ENCODE measurements at places on chromosomes 12 and 14.

DNA sequence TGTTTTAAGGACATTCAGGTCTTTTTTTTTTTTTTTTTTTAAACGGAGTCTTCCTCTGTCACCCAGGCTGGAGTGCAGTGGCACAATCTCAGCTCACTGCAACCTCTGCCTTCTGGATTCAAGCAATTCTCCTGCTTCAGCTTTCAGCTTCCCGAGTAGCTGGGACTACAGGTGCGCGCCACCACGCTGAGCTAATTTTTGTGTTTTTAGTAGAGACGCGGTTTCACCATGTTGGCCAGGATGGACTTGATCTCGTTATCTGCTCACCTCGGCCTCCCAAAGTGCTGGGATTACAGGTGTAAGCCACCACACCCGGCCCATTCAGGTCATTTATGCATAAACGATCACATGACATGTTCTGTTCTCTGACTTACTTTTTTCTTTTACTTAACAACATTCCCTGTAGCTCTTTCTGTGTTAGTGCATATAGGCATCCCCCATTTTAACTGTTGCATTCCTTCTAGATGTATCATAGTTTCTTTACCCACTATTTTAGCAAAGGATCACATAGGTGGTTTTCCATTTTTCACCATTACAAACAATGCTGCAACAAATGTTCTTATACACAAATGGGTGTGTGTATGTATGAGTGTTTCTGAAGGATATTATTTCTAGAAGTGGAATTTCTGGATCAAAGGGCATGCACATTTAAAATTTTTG lies 74.2 kb downstream of the ARF6 start:
- DNase-seq = no peak

DNA sequence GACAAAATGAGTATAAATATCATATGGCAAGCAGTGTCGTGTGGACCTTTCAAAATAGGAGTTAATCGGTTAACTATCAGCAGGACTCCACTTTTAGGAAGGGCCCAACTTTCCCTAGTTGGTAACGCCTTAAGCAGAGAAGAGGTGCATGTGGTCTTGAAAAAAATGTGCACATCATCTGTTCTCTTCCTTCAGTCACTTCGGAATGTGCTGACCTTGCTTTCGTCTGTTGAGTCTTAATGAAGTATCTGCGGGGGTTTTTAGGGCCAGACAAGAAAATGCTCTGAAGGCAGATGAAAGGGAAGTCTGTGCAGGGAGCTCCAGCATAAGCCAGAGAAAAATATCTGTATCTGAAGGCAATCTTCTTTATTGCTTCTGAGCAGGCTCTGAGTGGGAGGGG lies 185.2 kb downstream of the AEBP2 start:
- no peak for DNase-seq

DNA sequence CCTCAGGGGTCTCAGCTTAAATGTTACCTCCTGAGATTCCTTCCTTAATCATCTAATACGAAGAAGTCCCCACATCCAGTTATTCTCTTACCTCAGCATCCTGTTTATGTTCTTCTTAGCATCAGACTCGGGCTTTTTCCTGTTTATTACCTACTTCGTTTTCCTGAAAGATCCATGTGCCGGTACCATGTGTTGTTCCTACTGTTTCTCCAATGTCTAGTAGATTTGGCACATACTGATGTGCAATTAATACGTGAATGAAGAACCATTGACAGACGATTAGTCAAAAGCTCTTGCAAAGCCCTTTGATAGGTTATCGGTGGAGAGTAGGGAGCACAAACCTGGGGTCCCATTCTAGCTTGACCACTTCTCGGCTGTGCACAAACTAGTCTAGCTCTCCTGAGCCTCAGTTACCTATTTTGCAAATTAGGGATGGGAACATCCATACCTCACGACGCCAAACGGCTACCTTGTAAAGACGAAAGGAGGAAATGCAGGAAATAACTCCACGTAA lies 735 bp upstream of the MAPKAPK5 start:
- DNase-seq = no peak

GRCh38 chr12:128970110-128970509 lies 116.8 kb downstream of the GLT1D1 start:
- no peak for DNase-seq

- no peak for DNase-seq
Observed at GRCh38 chr14:77275601-77276017, 4.6 kb upstream of the NGB start.

- no peak for DNase-seq
Observed at GRCh38 chr14:64632056-64632455, 72.2 kb upstream of the PLEKHG3 start.

DNA sequence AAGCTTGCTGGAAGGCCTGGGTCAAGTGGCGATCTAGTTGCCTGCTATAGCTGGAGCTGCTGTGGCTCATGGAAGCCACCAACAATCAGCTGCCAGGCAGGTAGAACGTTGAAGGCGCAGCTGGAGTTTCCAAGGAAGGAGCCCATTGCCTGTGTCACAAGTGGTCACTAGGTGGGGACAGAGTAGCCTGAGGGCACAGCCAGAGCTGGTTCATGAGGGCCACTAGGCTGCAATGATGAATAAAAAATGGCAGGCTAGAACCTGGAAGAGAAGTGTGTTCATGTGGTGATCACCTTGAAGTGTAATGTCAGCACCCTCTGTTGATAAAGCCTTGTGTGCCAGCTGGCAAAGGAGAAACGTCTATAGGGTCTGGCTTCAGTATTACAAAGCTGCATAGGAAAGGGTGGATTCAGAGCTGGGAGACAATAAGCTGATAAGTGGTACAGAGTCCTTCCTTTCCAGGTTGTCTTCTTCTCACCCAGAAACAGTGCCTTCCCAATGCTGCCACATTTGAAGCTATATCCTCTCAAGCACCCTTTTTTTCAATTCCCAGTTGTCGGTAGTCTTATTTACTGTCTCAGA lies 165.8 kb downstream of the EMP1 start:
- DNase-seq = no peak

DNA sequence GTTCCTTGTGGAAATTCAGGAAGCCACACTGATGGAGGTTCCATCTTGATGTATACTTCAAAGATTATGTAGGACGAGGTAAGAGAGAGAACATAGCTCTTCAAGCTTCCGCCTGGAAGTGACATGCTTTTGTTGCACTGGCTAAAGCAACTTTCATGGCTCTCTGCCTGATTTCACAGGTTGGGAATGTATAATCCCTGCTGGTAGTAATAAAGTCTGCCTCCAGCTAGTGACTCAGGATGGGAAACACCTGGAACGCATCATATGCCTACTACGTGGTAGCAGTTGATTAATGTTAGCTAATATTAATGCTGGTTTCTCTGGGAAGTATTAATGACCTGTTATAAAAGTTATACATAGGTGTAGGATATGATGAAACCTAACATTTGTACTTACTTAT lies 71.1 kb downstream of the PELI2 start:
- DNase-seq = peak; percentile 72

DNA sequence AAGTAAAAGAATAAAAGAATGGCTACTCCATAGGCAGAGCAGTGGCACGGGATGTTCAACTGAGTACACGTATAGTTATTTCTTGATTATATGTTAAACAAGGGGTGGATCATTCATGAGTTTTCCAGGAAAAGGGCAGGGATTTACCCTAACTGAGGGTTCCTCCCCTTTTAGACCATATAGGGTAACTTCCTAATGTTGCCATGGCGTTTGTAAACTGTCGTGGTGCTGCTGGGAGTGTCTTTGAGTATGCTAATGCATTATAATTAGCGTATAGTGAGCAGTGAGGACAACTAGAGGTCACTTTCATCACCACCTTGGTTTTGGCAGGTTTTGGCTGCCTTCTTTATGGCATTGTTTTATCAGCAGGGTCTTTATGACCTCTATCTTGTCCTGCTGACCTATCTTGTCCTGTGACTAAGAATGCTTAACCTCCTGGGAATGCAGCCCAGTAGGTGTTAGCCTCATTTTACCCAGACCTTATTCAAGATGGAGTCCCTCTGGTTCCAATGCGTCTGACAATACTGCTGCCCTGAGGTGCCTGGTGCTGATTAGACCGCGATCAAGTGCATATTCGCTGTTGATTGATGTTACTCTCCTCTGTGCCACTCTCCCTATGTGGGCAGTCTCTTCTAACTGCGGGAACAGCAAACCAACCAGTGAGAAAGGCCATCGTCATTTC lies 67.6 kb upstream of the AMN1 start:
- no peak for DNase-seq

- no peak for DNase-seq
Observed at GRCh38 chr12:39807043-39807442, 187.4 kb upstream of the ABCD2 start.

DNA sequence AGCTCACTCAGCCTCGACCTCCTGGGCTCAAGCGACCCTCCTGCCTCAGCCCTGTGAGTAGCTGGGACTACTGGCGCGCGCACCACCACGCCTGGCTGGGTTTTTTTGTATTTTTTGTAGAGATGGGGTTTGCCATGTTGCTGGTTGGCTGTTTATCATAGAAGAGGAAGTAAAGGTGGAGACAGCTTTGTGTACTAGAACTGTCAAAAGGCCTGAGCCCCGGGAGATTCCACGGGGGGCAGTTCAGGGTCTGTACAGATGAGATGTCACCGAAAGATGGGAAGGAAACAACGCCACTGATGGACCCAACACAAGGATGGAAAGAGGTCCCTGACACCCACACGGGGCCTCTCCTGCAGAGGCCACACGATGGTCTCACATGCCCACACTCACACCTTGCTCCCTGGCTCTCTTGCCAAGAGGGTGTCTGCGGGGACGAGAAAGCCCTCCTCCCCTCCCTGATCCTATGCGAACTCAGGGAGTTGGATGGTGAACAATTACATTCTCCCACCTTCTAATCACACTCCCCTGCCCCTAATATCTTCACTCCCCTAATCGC lies 66.6 kb downstream of the KDM2B start:
- DNase-seq = no peak

DNA sequence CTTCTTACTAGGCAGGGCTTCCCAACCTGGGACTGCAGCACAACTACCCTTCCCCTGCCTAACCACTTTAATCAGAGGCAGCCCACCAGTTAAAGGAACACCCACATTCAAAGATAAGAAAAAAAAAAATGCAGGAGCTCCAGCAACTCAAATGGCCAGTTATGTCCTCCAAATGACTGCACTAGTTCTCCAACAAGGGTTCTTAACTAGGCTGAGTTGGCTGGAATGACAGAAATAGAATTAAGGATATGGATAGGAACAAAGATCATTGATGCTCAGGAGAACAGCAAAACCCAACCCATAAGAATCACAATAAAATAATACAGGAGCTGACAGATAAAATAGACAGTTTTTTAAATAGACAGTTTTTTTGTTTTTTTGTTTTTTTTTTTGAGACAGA lies 154.2 kb downstream of the PLCZ1 start:
- no peak for DNase-seq

- DNase-seq = no peak
Observed at GRCh38 chr12:77062846-77063461, 2.4 kb downstream of the E2F7 start.

GRCh38 chr12:3417937-3418462 lies 73.0 kb upstream of the PRMT8 start:
- DNase-seq = no peak

GRCh38 chr12:12927211-12928079 lies 24.5 kb downstream of the GPRC5D start:
- no peak for DNase-seq

GRCh38 chr12:32534698-32535097 lies 135.3 kb downstream of the FGD4 start:
- DNase-seq = no peak

GRCh38 chr12:115506822-115507559 lies 770.5 kb downstream of the MED13L start:
- DNase-seq = no peak

DNA sequence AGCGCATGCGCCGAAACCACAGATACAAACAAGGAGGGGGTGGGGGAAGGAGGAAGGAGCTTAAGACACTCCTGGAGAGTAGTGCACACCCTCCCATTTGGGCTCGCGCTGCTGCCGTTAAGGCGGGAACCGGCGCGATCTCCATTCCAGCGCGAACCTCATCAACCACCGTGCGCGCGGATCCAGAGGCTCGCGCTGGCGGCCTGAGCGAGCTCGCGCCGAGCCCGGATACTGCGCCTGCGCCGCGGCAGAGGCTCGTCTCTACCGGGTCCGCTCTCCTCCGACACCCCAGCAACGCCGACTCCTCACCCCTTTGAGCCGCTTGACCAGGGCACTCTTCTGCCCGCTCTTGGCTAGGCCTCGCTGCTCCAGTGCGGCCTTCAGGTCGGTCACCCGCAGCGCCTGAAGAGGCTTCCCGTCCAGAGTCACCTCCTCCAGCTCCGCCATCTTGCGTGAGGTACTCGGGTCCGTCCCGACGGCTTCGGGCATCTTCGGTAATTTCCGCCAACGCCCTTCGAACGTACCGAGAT lies at the start of gene ACIN1:
Gene ACIN1 (minus strand): TSS at position 471 of the 530 bp plus-strand sequence. CDS start 24 bp downstream, at position 447.
- DNase-seq = peak; percentile 62

- DNase-seq = no peak
Observed at GRCh38 chr12:95258151-95258550, 40.5 kb downstream of the VEZT start.

All from GM04504 (cell line).